ENCODE measurements at places on chromosomes 6 and 20.

GRCh38 chr6:149333266-149333620 lies 15.7 kb downstream of the TAB2 start:
- no peak for DNase-seq

DNA sequence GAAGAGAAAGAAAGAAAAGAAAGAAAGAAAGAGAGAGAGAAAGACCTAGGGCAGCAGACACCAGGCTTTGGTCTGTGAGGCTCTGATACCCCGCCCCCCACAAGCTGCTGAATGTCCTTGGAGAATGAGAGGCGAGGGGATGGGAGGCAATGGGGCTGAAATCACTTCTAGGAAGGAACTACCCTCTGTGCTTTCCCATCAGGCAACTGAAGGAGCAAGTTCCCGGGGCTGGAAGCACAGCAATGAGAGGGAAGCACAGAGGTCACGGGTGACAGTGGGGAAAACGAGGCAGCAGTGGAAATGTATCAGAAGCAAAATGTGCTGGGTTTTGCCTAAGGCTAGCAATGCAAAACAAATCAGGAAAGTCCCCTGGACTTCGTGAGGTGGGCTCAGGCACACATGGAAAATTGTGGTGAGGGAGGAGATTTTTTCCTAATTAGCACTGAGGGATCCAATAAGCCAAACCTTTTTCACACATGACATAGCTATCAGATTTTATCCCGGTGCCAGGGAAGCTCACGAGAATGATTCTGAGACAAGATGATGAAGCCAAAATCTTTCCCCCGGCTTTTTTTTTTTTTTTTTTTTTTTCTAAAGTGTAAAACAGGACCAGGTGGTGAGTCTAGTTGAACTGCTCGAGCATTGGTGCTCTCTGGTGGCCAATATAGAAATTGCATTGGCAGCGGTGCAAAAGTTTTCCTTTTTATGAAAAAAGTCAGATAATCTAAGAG lies 16.8 kb upstream of the ARFGEF2 start:
- DNase-seq, result peak; percentile 79

- no peak for DNase-seq
These were observed 410.5 kb upstream of the MAN1A1 start for GRCh38 chr6:119760046-119760445.

- peak; percentile 77 for DNase-seq
These were observed 219.2 kb upstream of the SGK1 start for GRCh38 chr6:134537146-134537555.

GRCh38 chr6:84033523-84034451 lies at the start of gene MRAP2:
Gene MRAP2, plus strand, starts transcription at chr6:84033772. Its CDS starts 21,547 bp downstream, at chr6:84055319.
- DNase-seq, result peak; percentile 45

GRCh38 chr6:41996997-41997396 lies 53.3 kb upstream of the TAF8 start:
- no peak for DNase-seq

DNA sequence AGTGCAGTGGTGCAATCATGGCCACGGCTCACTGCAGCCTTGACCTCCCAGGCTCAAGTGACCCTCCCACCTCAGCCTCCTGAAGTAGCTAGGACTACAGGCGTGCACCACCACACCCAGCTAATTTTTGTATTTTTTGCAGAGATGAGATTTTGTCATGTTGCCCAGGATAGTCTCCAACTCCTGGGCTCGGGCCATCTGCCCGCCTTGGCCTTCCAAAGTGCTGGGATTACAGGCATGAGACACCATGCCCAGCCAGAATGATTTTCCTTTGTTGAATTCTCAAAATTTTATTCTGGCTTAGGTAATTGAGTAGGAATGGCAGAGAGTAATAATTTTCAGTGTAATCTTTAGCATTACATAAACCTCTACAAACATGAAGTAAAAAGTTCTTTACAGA lies 37.1 kb downstream of the SLC16A10 start:
- DNase-seq, result no peak

- DNase-seq, result no peak
These were observed 210.3 kb downstream of the PLCB1 start for GRCh38 chr20:8342391-8342790.

- DNase-seq, result no peak
These were observed 40.0 kb upstream of the SIRPG start for GRCh38 chr20:1697592-1697991.

DNA sequence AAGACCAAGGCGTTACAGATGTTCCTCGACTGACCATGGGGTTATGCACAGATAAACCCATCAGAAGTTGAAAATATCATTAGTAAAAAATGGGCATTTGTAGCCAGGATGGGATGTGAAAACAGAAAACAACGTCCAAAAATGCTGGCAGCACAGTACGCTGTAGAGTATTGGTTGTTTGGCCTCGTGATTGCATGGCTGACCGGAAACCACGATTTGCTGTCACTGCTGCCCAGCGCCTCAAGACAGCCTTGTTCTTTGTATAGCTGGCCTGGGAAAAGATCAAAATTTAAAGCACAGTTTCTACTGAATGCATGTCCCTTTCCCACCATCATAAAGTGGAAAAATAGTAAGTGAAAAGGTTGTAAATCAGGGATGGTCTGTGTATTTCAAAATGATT lies 41.9 kb downstream of the MTHFD1L start:
- no peak for DNase-seq

GRCh38 chr20:1119524-1119923 lies 1.1 kb downstream of the PSMF1 start:
- no peak for DNase-seq

GRCh38 chr6:44567406-44567805 lies 179.9 kb downstream of the CDC5L start:
- no peak for DNase-seq

DNA sequence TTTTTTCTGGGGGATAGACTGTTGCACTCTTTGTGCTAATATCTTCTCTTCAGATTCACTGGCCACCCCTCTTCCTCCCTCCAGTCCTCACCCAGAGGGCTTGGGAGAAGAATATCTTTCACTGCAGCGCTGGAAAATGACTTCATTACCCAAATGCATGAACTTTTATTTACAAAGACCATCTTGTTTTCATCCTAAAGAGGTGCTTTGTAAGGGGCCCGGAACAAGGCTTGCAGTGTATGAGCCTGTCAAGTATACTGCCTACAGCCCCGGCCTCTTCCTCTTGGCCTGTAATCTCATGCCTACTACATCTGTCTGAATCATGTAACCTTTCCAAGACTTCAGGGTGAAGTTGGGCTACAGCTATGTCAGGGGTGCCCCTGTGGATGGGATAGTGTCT lies 554 bp upstream of the LAMA4 start:
- no peak for DNase-seq

DNA sequence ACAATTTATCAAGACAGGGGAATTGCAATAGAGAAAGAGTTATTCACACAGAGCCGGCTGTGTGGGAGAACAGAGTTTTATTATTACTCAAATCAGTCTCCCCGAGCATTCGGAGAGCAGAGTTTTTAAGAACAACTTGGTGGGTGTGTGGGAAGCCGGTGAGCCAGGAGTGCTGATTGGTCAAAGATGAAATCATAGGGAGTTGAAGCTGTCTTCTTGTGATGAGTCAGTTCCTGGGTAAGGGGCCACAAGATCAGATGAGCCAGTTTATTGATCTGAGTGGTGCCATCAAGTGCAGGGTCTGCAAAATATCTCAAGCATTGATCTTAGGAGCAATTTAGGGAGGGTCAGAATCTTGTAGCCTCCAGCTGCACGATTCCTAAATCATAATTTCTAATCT lies 50.0 kb upstream of the ECI2 start:
- no peak for DNase-seq

DNA sequence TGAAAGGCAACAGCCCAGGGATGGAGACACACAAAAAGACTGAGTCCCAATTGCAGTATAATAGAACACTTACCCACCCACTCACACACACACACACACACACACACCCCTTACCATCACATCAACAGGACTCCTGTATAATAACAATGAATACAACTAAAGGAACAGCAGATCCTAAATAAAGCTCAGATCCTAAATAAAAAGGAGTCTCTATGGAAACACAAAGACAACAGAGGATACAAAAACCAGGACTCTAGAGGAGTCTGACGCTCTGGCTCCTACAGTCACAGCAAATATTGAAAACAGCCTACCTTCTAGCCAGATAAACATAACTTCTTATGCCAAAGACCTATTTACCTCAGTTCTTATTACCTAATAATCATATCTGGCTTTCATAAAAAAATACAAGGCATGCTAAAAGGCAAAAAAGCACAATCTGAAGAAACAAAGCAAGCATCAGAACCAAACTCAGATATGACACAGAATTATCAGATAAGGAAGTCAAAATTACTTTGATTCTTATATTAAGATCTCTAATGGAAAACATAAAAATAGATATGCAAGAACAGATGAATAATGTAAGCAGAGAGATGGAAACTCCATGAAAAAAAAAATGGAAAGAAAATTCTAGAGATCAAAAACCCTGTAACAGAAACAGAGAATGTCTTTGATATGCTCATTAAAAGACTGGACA lies 134.9 kb downstream of the MMUT start:
- DNase-seq, result no peak

- DNase-seq, result no peak
These were observed 41.2 kb upstream of the TMEM200A start for GRCh38 chr6:130324657-130325056.

- no peak for DNase-seq
These were observed 340.4 kb downstream of the SYNE1 start for GRCh38 chr6:152296648-152297376.

DNA sequence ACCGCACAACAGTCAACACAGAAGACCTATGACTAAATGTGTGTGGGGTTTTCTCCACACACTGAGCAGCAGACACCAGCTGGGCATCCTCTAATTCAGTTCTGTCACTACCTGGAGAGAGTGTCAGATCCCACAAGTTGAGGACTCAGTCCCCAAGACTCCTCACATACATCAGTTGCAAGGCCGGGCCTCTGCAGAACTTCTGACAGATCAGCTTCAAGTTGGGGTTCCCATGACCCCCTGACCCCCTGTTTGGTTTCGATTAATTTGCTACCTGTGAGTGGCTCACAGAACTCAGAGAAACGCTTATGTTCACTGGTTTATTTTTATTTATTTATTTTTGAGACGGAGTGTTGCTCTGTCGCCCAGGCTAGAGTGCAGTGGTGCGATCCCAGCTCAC lies 3.2 kb upstream of the NINL start:
- DNase-seq, result no peak

- DNase-seq, result peak; percentile 44
These were observed 1.4 kb downstream of the SDC4 start for GRCh38 chr20:45346851-45347250.

DNA sequence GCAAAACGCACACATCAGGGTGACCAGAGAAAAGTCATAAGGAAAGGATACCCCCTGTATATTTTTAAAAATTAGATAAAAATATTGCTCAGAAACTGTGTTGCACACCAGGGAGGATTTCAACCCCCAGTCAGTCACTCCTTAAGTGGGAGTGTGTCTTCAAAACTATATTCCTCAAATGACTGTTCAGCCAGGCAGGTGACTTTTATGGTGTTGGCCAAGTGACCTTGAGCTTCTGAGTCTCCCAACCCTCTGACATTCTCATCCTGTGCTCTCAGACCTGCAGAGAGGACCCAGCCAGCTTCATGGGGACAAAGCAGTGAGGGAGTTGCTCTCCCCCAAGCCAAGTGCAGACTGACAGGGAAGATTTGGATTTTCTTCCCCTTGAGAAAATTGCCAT lies 311.9 kb upstream of the JARID2 start:
- no peak for DNase-seq

DNA sequence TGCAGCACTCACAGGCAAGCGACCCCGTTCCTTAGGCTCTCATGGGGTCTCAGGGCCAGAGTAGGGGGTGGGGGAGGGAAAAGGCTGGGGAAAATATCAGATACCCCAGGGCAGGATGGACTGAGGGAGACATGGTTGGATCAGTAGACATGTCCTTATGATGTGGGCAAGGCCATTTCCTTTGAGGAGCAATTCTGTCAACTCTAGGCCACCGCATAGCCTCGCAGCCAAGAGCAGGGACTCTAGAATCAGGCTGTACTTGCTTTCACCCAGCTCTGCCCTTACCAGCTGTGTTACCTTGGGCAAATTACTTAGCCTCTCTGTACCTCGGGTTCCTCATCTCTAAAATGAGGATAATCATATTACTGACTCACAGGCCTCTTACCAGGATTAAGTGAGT lies 2.2 kb upstream of the MAPK13 start:
- DNase-seq, result peak; percentile 82

DNA sequence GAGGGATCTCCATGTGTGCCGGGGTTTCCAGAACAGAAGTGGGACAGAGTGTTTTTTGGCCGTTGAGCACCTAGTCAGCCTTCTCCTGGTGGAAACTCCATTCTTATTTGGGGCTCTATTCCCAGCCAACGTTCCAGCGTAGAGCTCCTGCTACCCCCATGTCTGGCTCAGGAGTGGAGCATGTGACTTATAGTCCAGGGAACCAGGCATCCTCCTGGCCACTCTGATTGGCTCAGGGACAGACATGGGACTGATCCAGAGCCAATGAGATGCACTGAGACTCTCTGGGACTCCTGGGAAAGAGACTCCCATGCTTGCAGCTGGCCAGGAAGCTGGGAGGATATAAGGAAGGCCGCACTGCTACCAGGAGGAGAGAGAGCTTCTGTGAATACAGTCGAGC lies 87.1 kb downstream of the SULF2 start:
- no peak for DNase-seq

GRCh38 chr6:68726992-68727391 lies 91.9 kb downstream of the ADGRB3 start:
- DNase-seq, result no peak

DNA sequence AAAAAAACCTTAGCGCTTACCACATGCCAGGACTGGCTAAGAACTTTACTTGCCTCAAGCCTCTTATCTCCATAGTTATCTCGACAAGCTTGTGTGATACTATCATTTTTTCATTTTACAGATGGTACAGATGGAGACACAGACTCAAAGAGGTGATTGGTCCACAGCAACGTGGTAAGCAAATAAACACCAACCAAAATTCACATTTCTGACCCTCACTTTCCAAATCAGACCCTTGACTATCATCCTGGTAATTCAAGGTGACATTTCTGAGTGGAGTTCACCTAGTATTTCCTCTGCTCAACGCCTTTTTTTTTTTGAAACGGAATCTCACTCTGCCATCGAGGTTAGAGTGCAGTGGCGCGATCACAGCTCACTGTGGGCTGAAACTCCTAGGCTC lies 25.9 kb upstream of the ILRUN start:
- DNase-seq, result no peak

DNA sequence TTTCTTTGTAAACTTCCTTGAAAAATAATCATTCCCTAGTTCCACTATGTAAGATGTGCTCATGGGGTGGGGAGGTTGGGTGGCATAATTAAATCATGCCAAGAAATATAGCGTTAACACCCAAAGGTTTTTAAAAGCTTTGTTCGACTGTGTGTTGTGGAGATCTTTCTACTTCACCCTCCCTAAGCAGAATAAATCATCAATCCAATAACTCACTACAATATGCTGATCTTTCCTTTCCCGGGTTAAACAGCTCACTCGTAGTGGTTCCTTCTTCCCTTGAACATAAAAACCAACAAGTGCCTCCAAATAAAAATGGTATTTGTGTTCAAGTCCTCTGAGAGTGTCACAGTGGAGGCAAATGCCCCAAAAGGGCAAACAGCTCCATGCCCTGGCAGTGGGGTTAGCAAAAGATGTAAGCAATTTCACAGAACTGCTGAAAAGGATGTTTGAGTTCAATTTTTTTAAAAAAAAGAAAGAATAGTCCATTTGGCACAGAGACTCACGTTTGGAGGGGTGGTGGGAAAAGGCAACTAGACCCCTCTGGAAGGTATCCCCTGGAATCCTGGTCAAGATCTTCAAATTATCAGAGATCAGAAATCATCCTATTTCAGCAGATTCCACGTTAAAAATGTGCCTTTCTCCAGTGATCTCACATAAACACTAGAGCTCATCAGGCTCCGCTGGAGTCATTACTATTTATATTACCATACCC lies 99.1 kb downstream of the TFAP2A start:
- no peak for DNase-seq

GRCh38 chr20:4281258-4282055 lies 266.1 kb upstream of the RNF24 start:
- DNase-seq, result no peak
